ENCODE measurements at places on chromosomes 12 and 14. TPM values are rescaled to one million over a fixed set of nuclear protein-coding genes. Genes with fewer than 3 reads are reported as not detected.

C12orf76 gene
- total RNA-seq = 14.5 TPM

DNA sequence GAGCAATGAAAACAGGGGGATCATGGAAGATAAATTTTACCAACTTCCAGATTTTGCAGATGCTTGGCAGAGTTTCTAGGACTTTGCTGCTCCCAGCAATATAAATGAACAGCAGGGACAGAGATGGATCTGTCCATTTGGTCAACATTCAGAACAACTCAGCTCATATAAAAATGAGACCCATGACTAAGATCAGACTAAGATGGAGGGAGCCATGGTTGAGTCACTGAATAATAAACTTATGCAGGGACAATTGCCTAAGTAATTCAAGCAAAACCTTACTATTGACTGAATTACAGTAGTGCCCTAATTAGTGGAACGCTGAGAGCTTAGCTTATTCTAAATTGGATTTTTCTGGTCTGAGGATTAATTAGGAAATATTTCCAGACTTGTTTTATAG, 205.1 kb downstream of the SLC5A8 start:
- DNase-seq = no peak

- no peak for DNase-seq
These were observed 39.1 kb downstream of the FRS2 start for GRCh38 chr12:69509308-69509736.

GRCh38 chr14:55929136-55929535, 189.1 kb upstream of the PELI2 start:
- no peak for DNase-seq

LMO3 gene
- not detected for total RNA-seq

- no peak for DNase-seq
These were observed 2.8 kb upstream of the TMEM52B start for GRCh38 chr12:10175846-10176636.

- no peak for DNase-seq
These were observed 21.8 kb downstream of the CAPS2 start for GRCh38 chr12:75308279-75308678.

DNA sequence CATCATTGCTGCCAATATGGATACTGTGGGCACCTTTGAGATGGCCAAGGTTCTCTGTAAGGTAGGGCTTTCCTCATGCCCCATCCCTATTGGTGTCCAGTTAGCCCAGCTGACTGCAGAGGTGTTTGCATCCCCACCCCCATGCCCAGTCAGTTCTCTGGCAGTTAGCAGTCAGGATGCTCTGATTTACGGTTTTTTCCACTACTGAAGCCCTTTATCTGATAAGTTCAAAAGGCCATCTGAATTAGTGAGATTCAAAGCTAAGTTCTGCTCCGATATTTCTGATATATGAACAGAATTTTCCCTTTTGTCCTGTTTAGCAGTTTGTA, 773 bp downstream of the GMPR2 start:
- no peak for DNase-seq

DNA sequence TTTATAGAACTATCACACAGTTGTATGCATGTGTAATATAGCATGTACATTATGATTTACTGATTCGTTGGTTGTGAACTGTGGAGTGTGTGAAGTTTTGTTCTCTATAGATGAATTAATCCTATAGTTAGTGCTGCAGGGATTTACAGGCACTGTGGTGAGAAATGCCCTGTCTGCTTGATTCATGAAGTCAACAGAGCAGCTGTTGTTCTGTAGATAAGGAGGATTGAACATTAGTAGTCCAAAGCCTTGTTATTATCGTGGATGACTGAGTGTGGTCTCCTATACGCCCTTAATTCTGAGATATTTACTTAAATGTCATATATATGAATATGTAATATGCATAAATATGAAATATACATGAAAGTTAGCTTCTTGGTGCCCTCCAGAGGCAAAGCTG, 98.3 kb downstream of the DNAH10 start:
- DNase-seq = no peak

- DNase-seq = no peak
These were observed 4.7 kb downstream of the KCNK10 start for GRCh38 chr14:88318406-88318805.

DNA sequence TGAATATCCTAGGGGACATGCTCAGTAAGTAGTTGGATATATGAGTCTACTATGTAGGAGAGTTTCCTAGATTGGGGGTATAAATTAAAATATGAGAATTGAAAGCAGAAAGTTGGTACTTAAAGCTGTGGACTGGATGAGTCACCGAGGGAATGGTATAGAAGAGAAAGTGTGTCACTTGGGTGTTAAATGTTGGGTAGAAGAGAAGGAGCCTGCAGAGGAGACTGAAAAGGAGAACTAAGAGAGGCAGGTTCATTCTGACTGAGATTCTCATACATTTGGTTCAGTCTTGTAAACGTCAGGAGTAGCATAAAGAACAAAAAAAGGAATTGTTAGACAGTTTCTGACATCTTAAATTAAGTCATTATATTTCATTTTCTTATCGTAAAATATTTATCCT, 19.9 kb downstream of the LRRC9 start:
- no peak for DNase-seq

- DNase-seq = no peak
These were observed 52.1 kb downstream of the KDM5A start for GRCh38 chr12:337039-337438.

RTN1 gene
- 0.79 TPM for total RNA-seq

GRCh38 chr12:12338527-12339168, 11.4 kb downstream of the MANSC1 start:
- DNase-seq = no peak

DNA sequence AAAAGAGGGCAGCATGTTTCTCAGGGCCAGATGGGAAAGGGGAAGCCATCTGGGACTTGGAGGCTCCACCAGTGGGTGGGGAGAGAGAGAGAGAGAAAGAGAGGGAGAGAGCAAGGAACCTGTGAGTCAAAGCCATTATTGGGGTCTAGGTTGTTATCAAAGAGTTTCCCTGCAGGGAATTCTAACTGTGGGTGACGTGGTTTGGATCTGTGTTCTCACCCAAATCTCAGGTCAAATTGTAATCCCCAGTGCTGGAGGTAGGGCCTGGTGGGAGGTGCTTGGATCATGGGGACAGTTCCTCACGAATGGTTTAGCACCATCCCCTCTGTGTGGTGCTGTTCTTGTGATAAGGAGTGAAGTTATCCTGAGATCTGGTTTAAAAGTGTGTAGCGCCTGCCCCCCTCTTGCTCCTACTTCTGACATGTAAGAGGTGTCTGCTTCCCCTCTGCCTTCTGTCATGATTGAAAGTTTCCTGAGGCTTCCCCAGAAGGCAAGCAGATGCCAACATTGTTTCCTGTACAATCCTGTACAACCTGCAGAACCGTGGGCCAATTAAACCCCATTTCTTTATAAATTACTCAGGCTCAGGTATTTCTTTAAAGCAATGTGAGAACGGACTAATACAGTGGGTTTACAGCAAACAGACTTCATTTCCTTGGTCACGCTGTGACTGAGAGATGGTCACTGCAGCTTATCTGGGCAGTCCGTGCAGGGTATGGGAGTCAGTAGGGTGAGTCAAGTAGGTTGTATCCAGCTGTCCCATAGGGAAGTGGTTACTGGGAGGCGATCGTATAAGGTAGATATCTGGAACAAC, 52.4 kb downstream of the CCDC91 start:
- no peak for DNase-seq

DNA sequence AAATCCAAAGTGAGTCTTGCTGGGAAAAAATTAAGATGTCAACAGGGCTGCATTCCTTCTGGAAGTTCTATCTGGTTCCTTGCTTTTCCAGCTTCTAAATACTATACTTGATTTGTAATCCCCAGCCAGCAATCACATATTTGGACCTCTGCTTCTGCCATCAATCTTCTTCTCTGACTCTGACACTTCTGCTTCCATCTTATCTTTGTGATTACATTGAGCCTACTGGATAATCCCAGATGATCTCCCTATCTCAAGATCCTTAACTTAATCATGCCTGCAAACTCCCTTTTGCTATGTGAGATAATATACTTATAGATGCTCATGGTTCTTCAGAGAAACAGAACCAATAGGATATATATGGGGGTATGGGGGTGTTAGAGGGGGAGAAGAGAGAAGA, 49.9 kb upstream of the ZDHHC17 start:
- DNase-seq = no peak

DNA sequence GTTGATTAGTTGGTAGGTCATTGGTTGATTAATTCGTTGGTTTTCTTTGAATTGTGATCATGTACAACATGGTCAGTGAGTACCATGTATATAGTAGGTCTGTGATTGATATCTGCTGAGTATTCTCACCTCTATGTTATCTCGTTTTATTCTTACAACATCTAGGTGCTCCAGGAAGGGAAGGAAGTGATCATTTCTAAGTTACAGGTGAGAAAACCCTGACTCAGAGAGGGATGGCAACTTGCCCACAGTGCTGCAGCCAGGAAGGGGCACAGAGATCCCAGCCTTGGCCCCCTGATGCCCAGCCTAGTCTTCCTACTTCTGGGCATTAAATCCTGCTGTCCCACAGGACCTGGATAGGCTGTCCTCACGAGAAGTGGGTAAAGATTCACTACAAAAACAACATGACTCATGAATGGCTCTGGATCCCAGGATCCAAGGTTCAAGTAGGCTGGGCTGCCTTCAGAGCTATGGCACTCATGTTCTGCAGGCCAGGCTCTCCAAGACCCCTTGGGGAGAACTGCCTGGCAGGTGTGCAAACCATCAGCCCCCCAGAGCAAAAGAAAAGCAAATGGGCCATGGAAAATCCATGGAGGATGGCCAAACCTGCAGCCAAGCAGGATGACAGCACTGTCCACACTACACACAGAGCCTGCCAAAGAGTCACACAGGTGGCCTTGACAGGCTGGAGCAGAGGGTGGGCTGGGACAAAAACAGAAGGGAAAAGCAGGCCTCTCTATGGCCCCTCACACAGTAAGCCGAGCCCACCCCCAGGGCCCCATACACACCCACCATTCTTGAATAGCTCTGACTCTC, 146.2 kb downstream of the BCL11B start:
- no peak for DNase-seq

DNA sequence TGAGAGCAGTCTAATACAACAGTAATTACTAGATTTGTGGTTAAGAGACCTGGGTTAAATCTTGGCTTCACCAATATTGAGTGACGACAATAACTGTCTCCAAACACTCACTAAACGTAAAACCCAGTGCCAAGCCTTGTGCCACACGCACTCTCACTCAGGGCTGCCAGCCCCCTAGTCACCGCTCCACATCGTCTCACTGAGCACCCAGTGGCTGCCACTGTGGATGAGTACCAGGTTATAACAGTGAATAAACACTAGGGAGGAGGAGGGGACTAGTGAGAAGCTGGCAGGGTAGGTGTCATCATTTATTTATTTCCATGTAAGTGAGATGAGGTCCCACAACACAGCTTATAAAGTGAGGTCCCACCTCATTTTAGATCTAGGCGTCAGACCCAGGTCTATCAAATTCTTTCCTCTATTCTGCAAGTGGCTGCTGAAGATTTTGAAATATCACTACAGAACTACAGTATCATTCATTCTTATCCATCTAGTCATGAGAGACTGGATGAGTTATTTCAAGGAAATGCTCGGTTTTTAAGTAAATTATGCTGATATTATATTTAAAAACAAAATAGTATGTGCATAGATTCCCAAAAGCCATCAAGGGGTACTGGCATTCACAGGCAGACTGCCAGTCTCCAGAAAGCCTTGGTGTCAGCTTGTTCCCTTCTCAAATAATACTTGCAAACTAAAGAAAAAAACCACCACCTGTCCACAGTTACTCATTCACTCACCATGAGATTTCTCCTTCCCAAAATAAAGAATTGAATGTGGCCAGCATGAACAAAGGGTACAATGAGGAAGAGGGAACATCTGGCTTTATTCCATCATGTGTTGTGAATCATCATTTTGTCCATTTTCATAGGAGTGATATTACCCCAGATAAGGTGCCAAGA, 84.0 kb downstream of the PTPN21 start:
- DNase-seq = no peak

DNA sequence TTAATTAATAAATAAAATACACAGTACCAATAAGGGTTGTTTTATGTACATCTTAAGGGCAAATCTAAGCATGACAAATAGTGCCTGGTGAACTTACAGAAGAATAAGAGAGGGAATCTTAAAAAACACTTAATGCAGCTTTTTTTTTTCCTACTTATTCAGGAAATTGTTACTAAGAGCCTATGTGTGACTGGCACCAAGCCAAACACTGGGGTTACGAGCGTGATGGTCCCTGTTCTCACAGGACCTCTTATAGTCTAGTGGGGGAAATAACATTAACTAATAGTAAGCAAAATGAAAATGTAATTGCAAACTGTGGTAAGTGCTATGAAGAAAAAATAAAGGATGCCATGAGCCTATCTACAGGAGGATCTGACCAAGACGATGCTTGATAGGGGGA, 53.6 kb downstream of the RTN1 start:
- DNase-seq = no peak

- no peak for DNase-seq
These were observed 89.4 kb downstream of the SLC15A4 start for GRCh38 chr12:128734371-128734770.

Measured in kidney epithelial cell (primary cell).